ENCODE measurements at places on chromosomes 7 and 10.

GRCh38 chr10:101101372-101101881 is 29.7 kb upstream of the TLX1 start:
- no peak for DNase-seq

GRCh38 chr10:112792487-112793201 is 157.4 kb upstream of the TCF7L2 start:
- DNase-seq, result no peak

GRCh38 chr10:131090761-131091661 is 220.5 kb downstream of the TCERG1L start:
- DNase-seq, result no peak

GRCh38 chr10:128877936-128878335 is 589.1 kb upstream of the MGMT start:
- no peak for DNase-seq

DNA sequence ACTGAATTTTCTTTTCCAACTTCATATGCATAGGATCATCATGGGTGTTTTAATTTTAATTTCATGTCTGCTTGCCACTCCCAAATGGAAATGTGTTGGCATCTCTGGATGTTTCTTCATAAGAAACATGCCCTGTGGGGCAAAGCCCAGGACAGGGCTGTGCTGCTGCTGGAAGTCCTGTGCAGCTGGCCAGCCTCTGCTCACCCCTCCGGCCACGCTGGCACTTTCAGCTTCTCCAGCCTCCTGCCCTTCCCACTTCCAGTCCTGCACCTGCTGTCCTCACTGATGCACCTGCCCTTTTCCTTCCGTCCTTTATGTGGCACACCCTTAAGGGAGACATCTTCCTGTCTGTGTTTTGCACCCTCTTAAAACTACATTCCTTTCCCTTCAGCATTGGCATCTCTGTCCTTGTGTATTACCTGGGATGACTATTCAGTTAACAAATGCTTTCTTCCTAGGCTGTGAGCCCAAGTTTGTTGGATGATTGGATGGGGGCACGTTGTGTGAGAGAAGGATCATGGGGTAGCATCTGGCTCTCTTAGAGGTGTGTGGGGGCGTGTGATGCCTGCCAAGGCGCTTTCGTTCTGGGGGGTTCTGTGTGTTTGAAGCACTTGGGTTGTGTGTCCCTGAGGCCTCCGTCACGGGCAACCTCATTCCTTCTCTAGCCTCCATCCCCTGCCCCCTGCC is 56.8 kb downstream of the TCF7L2 start:
- no peak for DNase-seq

DNA sequence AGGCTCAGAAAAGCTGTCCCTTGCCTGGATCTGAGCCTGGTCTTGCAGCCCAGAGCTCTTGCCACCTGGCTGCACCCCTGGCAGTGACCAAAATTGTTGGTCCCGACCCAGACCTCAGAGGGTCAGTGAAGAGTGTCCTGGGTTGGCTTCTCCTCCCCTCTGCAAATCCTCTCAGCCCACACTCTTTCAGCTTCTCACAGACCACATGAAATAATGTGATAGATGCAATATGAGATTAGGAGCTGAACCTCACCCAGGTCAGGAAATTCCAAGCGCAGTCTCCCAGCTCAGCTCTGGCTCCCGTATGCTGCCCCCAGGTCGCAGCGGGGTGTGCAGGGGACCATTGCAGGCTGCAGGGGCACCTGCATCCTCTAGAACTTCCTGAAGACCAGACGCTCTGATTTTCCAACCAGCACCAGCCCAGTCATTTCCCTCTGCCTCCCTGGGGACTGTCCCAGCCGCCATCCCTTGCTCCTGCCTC is 19.6 kb upstream of the RET start:
- DNase-seq, result no peak

GRCh38 chr7:7740037-7740355 is 21.6 kb upstream of the RPA3 start:
- DNase-seq, result no peak

DNA sequence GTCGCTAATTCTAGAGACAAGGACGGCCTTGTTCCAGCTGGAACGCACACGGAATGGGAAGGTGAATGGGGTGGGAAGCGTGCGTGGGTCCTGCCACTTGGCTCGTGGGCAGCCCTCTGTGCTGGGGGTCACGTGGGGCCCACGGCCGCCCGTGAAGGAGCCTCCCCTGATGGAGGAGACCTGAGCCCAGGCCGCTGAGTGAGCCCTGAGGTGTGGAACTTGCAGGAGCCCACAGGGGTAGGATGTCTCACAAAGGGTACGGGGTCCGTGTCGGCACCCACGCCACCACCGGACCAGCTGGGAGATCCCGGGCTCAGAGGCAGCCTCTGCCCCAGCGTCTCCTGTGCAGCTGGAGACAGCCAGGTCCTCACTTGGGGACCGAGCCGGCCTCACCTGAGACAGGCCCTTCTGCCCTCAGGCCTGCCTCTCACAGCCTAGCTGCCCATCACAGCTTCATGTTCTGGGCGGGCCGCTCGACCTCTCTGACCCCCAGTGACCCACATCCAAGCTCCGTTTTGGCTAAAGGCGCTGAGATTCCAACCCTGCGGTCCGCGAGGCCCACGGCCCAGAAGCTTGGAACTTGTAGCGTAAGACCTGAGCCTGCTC is 84.8 kb downstream of the FOXL3 start:
- peak; percentile 16 for DNase-seq

DNA sequence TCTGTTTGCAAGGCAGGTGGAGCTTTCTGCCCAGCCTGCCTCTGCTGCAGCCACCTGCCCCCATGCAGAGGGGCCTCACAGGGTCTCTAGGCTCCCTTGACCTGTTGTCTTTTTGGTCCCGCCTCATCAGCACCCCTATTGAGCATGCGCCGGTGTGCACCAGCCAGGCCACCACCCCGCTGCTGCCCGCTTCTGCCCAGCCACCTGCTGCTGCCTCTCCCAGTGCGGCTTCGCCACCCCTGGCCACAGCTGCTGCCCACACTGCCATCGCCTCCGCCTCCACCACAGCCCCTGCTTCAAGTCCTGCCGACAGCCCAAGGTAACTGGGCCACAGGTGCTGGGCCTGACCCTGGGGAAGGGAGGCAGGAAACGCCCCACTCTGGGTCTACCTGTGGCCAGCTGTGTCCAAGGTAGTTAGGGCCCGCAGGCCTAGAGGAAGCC is 38.1 kb downstream of the LDB3 start:
- no peak for DNase-seq

GRCh38 chr7:16967300-16967811 is 85.6 kb upstream of the AGR3 start:
- DNase-seq, result no peak

DNA sequence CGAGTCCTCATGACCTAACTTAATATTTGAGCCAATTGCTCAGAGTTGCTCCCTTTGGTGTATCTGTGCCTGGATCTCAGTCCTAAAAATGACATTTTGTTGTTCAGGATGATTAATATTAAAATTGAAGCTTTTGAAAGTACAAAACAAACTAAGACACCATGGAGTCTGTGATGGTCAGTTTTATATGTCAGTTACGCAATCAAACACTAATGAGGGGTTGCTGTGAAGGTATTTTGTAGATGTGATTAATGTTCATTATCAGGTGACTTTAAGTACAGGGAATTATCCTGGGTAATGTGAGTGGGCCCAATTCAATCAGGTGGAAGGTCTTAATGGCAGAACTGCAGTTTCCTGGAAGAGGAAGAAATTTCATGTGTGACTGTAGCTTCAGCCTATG is 546.7 kb downstream of the REEP3 start:
- no peak for DNase-seq

DNA sequence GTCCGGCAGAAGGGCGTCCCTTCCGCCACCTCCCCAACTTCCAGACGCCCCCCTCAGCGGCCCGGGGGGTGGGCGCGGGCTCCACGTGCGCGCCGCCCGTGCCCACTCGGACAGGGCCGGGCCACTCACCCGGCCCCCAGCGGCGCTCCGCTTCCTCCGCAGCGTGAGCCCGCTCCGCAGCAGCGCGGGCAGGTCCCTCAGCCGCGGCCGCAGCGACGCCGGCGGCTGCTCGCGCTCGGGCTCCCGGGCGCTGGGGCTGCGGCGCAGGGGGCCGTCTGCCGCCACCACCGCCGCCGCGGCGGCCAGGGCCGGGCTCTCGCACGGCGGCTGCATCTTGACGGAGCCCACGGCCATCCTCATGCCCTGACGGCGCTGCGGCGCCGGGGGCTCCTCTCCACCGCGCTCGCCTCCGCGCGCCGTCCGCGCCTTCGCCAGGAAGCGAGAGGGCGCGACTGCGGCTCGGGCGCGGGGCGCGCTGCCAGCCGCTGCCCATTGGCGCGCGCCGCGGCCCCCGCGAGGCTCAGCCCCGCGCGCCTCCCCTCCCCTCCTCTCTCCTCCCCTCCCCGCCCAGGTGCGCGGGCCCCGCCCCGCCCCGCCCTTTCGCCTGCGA is at the start of gene RAPGEF5:
RAPGEF5 (minus strand) TSS at position 454 of the 610 bp plus-strand sequence; CDS start at position 360, 94 bp downstream.
- peak; percentile 88 for DNase-seq

DNA sequence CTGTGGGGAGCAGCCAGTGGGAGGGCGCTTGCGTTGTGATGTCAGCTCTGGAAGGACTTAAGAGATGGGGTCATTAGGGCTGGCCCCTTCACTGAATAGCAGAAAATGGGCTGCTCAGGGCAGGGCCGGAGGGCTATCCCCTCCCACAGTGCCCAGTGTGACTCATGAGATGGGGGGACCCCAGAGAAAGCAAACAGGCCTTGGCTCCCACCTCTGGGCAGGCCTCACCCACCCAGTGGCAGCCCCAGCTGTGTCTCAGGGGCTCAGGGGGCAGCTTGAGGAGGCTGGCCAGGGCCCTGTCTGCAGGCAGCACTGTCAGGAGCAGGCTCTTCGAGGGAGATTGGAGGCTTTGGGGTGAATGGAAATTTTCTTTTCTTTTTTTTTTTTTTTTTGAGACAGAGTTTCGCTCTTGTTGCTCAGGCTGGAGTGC is 168.3 kb downstream of the SLIT1 start:
- DNase-seq, result no peak

GRCh38 chr10:77463967-77464745 is 173.5 kb downstream of the KCNMA1 start:
- no peak for DNase-seq

- DNase-seq, result no peak
Observed at GRCh38 chr7:76252021-76252420, 50.3 kb downstream of the SRRM3 start.

DNA sequence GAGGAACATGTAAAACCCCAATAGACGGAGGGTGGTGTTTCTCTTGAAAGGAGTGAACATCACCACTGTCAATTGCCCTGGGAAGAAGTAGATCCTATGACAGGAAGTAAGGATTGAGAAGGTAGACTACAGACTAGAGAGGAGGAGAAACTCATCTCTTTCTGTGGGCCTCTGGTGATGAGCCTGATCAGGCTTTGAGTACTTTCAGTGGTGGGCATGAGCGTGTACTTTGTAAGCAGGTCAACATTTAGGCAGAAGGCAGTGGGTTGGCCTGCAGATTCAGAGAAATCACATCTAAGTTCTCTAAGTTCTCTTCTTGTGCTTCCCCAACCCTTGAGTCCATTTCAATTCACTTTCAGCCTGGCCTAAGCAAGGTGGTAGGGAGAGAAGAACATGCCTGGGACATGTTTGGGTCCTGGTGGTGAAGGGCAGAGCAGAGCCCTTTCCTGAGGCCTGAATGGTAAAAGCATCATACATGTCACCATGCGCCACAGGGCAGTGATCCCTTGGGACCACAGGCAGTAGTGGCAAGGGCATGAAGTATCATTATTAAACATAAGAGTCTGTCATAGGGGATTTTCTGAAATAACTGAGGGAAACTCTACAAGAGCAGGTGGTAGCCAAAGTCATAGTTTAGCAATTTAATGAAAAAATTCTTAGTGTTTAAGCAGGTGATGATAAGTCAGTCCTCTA is 56.4 kb upstream of the ANKRD1 start:
- DNase-seq, result no peak

DNA sequence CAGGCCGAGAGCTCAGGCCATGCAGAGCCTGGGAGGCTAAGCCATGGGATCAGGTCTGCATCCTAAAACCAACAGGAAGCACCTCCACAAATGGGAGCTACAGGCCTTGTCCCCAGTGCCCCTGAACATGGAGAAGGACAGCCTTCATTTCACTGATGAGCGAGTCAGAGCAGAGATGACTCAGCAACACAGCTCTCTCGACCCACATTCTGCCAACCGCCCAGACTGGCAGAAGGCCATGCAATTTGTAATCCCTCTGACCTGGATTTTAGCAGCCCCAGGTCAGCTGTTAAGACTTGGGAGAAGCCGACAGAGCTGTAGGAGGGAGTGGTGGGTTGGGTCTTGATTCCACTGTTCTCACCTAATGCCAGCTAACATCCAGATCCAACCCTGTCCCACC is 25.5 kb downstream of the VOPP1 start:
- peak; percentile 59 for DNase-seq
